ENCODE measurements at places on chromosomes 11 and 22. TPM values are rescaled to one million over a fixed set of nuclear protein-coding genes. Genes with fewer than 3 reads are reported as not detected.

GRCh38 chr11:19742588-19743292, 30.1 kb downstream of the NAV2 start:
- peak; percentile 66 for DNase-seq

SLC22A9 gene
- not detected for total RNA-seq

SLC5A4 gene
- total RNA-seq = 0.21 TPM

TRIM29 gene
- 42.0 TPM for total RNA-seq
